Ovary (tissue), 10 donors: ENCODE measurements at places on chromosomes 2 and 18. TPM values are rescaled to one million over a fixed set of nuclear protein-coding genes. Genes with fewer than 3 reads are reported as not detected.

DNA sequence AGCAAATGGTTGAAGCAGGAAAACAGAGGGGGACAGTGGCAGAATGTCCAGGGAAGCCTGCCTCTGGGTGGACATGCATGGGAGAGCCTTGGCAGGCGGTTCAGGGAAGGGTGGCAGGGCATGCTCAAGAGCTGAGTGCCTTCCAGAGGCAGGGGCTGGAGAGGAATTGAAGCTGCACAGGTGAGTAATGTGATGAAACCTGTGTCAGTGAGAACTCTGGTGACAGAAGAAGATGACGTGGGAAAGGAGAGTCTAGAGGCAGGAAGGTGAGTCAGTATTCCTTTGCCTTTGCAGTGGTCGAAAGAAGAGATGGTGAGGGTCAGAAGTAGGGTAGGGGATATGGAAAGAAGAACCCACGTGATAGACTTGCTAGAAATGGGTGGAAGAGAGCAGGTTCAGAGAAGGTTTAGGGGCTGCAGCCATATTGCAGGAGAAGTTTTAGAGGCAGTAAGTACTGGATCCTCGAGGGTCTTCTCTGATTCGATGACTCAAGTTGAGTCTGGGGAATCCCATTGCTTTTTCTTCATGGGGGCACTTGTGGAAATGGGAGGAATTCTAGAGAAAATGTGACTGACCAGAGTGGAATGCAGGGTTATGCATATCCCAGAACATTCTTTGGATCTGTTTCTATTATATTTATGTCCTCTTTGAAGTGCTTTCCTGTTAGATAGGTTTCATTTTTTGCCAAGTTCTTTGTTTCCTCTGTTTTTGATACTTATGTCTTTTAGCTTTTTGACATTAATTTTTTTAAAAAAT, 37.4 kb downstream of the TMEM87B start:
- H3K4me1 ChIP-seq, result no peaks in the 10 kb centered on the region
- no peak overlapping the region for H3K27ac ChIP-seq
- H3K27me3 ChIP-seq, result no peaks in the 10 kb centered on the region
- no peaks in the 10 kb centered on the region for H3K36me3 ChIP-seq

GRCh38 chr2:191249156-191249813, 4.1 kb downstream of the MYO1B start:
- peaks cover 10% of the 10 kb centered on the region for H3K4me1 ChIP-seq
- H3K27ac ChIP-seq, result no peak overlapping the region

- H3K4me3 ChIP-seq, result peak overlapping the region; percentile 89
- no peaks in the 10 kb centered on the region for H3K27me3 ChIP-seq
- no peak overlapping the region for H3K27ac ChIP-seq
Measured at GRCh38 chr2:203240491-203240890, 1.7 kb downstream of the CYP20A1 start.

GRCh38 chr2:240868286-240869108, at the start of gene AGXT:
Gene AGXT (plus strand): TSS chr2:240868824. CDS start chr2:240868866, 42 bp downstream.
- no peaks in the 10 kb centered on the region for H3K36me3 ChIP-seq
- peak; percentile 27 for DNase-seq
- no peak within 1 kb of the TSS for H3K27ac ChIP-seq

DNA sequence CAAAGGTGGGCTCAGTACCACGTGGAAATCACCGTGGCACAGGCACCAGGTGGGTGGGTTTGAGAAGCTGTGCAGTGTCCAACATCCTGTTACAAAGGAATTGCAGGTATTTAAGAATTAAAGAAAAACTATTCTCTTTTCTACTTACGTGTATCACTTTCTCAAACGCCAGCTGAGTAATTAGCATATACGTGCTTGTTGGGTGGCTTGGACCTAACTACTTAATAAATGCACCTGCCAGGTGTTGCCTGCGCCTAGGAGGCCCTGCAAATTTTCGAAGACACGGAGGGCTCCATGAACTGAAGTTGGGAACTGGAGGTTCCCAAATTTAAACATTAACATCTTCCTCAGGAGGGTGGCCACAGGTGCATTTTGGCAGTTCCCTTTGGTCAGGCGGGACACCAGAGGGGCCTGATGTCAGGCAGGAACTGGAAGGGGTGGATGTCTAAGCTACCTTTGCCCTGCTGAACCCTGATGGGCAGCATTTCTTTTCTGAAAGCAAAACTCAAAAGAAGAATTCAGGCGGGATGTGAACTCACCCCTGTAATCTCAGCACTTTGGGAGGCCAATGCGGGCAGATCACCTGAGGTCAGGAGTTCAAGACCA, 84.8 kb downstream of the HS6ST1 start:
- H3K36me3 ChIP-seq, result no peaks in the 10 kb centered on the region
- no peaks in the 10 kb centered on the region for H3K4me1 ChIP-seq
- no peak overlapping the region for H3K4me3 ChIP-seq
- DNase-seq, result no peak

GRCh38 chr2:142734231-142734630, 143.2 kb upstream of the KYNU start:
- H3K4me1 ChIP-seq, result no peaks in the 10 kb centered on the region
- H3K27me3 ChIP-seq, result no peaks in the 10 kb centered on the region
- DNase-seq, result no peak

- no peaks in the 10 kb centered on the region for H3K36me3 ChIP-seq
- no peak for DNase-seq
- H3K27me3 ChIP-seq, result no peaks in the 10 kb centered on the region
- no peak overlapping the region for H3K4me3 ChIP-seq
Measured at GRCh38 chr2:99812426-99812825, 322.6 kb upstream of the REV1 start.

DNA sequence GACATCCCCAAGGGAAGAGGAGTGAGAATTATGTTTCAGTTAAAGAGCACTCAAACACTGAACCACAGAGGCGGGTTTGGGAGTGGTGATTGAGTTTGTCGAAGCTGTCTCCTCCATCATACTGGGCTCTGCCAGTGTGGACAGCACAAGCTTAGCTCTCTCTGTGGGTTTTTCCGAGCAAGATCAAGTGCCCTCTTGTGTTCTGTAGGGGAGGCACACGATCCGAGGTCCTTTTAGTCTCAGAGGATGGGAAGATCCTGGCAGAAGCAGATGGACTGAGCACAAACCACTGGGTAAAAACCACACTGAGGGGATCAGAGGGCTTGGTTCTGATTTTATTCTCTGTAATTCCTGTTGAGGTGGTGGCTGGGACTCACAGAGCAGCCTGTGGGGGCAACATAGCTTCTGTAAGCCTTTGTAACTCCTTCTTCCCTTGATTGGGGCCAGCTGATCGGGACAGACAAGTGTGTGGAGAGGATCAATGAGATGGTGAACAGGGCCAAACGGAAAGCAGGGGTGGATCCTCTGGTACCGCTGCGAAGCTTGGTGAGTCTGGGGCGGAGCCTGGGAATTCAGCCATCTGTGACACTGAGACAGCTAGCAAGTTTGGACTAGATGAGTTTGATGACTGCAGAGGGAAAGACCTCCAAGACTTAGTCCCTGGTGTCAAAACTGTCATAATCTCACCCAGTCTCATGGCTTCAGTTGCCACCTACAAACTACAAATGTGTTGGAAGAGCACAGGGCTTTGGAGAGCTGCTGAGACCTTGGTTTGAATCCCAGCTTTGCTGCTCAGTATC, 2.0 kb downstream of the NAGK start:
- H3K4me3 ChIP-seq, result no peak overlapping the region
- no peaks in the 10 kb centered on the region for H3K4me1 ChIP-seq
- H3K27ac ChIP-seq, result no peak overlapping the region

DNA sequence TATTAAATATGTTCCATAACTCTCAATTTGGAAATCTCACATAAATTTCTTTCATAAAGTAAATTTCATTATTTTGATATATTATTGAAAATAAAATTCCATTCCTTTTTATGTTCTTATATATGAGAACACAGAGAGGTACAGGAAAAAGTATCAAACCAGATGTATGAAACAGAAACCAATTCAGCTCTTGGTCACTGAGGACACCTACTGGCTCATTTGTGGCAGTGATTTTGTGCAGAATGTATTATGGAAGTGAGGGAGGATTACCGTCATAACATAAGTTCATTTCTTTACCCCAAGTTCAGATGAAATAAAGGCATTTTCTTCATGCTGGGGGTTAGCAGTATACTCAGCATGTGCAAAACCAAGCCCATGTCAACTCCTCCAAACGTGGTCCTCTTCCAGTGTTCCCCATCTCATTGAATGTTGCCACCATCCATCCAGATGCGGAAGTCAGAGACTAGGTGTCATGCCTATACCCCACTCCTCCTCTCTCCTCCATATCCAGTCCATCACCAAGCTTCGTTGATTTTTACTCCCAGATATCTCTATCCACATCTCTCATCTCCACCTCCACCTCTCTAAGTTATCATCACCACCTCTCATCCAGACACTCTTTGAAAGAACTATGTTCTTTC, 41.7 kb upstream of the MALL start:
- no peak for DNase-seq
- no peak overlapping the region for H3K27ac ChIP-seq
- no peaks in the 10 kb centered on the region for H3K27me3 ChIP-seq
- no peak overlapping the region for H3K4me3 ChIP-seq
- H3K36me3 ChIP-seq, result no peaks in the 10 kb centered on the region
- H3K4me1 ChIP-seq, result no peaks in the 10 kb centered on the region

DNA sequence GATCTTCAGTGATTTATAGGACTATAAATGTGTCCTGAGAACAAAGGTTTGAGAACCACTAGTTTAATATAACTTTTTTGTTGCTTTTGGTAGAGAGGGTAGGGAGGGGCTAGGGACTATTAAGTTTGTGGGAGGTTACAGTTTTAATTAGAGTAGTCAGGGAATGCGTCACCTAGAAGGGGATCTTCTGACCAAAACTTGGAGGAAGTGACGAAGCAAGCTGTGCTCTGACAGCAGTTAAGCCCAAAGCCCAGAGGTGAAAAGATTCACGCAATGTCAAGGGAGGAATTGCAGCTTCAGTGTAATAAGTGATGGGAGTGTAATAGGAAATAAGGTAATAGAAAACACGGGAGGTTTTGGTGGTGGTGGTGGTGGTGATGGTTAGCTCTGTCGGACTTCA, 8.1 kb downstream of the TDRD15 start:
- no peak overlapping the region for H3K27ac ChIP-seq
- H3K4me1 ChIP-seq, result no peaks in the 10 kb centered on the region
- H3K27me3 ChIP-seq, result no peaks in the 10 kb centered on the region
- H3K36me3 ChIP-seq, result no peaks in the 10 kb centered on the region

- H3K27me3 ChIP-seq, result no peaks in the 10 kb centered on the region
- H3K27ac ChIP-seq, result no peak overlapping the region
- no peaks in the 10 kb centered on the region for H3K4me1 ChIP-seq
- no peak overlapping the region for H3K4me3 ChIP-seq
Measured at GRCh38 chr2:7373156-7373555, 455.9 kb downstream of the RNF144A start.

GRCh38 chr2:53260568-53260967, 507.0 kb upstream of the CHAC2 start:
- H3K27ac ChIP-seq, result no peak overlapping the region
- DNase-seq, result no peak
- H3K4me3 ChIP-seq, result no peak overlapping the region
- H3K36me3 ChIP-seq, result no peaks in the 10 kb centered on the region

DNA sequence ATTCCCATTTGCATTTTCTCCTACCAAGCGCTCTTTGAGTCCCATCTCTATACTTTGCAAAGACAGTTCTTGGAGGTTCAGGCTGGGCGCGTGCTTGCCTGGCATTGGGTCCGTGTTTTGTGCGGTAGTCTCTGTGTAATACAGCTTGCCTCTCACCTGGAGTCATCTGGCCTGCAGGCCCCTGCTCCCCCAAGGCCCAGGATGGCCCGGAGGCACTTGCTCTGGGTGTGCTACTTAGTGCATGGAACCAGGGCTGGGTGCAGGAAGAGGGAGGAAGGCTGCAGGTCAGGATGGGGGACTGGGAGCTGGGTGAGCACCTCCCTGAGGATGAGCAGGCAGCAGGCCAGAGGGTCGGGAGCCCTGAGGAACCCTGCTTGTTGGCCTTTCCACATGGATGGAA, 220.9 kb downstream of the LDLRAD4 start:
- no peak overlapping the region for H3K4me3 ChIP-seq
- no peaks in the 10 kb centered on the region for H3K4me1 ChIP-seq
- H3K27me3 ChIP-seq, result no peaks in the 10 kb centered on the region
- H3K27ac ChIP-seq, result no peak overlapping the region
- no peaks in the 10 kb centered on the region for H3K36me3 ChIP-seq

NCOA1 gene
- total RNA-seq, result 64.3 TPM

RASGRP3 gene
- total RNA-seq, result 6.2 TPM

KLHL14 gene
- 1.8 TPM for total RNA-seq

GPR17 gene
- not detected for total RNA-seq

FSHR gene
- 0.22 TPM for total RNA-seq
